Activated CD4-positive, alpha-beta T cell treated with anti-CD3 and anti-CD28 coated beads for 24 hours (primary cell): ENCODE measurements at places on chromosomes 1 and 21.

- DNase-seq, result no peak
These were observed 8.6 kb upstream of the ITGB2 start for GRCh38 chr21:44929242-44929798.

DNA sequence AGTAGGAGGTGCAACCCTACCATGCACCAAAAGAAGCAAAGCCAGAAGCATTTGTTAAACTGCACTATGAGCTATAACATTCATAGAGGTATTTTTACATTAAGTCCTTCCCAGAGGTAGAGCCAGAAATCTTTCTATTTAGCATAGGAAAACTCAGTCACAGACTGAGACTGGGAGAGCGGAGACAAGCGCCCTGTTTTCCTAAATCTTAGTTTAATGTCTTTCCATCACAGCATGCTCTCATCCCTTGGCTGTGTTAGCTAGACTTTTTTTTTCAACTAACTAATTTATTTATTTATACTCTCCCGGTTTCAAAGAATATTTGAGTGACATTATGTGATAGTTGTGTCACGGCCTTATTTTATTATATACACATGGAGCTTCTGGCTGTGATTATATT lies 304.1 kb downstream of the LMX1A start:
- no peak for DNase-seq

DNA sequence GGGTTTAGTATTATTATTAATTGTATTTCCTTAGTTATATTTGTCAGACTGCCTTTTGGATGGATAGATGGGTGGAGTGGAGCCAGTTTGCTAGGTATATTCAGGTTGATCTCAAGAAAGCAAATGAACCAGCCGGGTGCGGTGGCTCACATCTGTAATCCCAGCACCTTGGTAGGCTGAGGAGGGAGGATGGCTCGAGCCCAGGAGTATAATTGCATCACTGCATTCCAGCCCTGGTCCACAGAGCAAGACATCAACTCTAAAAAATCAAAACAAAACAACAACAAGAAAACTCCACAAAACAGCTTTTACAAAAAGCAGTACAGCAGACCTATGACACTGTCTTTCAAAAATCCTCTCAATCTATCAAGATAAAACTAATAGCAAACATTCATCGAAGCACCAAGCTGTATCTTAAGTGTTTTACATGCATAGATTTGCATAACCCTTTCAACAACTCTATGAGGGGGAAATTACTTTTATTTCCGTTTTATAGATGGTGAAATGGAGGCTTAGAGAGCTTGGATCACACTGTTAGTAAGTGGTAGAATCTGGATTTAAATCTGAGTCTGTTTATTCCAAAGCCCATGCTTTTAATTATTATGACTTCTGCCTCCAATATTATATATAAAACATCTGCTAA lies 25.5 kb downstream of the KMO start:
- no peak for DNase-seq

DNA sequence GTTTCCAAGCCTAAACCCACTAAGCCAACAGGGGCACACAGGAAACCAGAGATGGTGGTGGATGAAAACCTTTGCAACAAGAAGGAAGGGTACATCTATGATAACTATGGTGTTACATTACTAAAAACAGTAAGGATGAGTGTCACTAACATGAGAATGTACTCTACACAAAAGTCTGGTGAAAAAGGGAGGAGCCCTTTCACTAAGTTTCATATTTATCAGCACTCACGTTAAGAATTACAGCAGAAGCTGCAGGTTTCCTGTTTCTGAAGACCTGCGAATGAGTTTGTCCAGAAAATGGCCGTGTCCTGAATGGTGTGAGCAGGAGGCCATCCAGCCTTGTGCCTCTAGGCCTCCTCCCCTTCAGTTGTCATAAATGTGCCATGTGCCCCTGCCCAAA lies 17.8 kb downstream of the ABCG1 start:
- no peak for DNase-seq

- no peak for DNase-seq
These were observed 274.4 kb downstream of the RYR2 start for GRCh38 chr1:237316352-237316751.

- DNase-seq, result no peak
These were observed 9.3 kb downstream of the NEK7 start for GRCh38 chr1:198165927-198166647.

- DNase-seq, result no peak
These were observed 45.8 kb upstream of the RIPK4 start for GRCh38 chr21:41812679-41813078.

DNA sequence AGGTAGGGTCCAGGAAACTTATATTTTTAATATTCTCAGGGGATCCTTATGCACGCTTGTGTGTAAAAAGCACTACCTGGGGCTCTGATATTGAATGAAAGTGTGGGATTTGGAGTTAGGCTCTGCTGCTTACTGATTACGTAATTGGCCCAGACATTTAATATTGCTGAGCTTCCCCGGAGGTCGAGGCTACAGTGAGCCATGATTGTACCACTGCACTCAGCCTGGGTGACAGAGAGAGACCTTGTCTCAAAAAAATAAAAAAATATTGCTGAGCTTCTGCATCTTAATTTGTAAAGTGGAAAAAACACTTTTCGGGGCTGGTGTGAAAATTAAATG lies 62.2 kb upstream of the KIF26B start:
- DNase-seq, result no peak

- no peak for DNase-seq
These were observed 194.2 kb upstream of the JUN start for GRCh38 chr1:58978096-58978495.

DNA sequence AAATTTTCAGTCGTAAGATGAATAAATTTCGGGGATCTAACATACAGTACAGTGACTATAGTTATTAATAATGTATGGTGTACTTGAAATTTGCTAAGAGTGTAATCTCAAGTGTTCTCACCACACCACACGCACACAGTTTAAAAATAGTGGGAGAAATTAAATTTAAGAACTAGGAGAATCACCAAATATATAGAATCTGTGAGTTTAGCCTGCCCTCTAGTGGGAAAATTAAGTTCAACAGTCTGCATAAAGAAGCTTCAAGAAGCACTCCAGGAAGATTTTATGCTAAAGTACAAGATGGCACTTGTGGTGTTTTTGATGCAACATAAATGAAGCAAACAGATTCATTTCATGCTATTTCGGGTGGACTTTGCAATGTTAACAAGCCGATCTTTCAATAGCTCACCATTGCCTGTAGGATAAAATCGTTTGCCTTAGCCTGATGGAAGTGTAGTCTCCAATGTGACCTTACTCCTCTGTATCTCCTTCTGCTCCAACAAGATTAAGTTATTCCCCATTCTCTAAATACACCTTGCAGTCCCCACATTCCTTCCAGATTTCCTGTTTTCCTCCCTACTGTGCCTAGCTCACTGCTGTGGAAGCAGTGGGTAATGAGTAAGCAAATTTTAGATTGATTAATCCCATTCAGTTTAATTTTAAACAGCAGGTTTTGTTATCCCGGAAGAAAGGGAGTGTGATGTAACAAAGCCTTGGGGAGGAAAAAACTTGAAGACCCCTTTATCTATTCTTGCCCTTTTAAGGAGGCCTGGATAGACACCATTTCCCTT lies 8.7 kb upstream of the PIK3C2B start:
- no peak for DNase-seq

DNA sequence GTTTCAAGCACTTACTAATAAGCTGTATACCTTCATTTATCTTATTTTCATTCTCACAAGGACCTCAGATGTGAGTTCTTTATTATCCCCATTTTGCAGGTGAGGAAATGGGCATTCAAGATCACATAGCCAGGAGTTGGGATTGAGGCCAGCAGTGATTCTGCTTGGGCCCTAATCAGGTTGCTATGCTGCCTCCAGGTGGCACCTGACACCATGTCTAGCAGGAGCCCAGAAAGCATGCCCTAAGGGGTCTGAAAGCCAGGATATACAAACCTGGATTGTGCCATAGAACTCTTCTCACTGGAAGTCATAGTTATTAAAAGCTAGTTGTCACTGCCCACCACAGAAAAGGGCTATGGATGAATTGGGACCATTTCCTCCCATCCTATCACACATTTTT lies 61.1 kb downstream of the FYB2 start:
- no peak for DNase-seq

DNA sequence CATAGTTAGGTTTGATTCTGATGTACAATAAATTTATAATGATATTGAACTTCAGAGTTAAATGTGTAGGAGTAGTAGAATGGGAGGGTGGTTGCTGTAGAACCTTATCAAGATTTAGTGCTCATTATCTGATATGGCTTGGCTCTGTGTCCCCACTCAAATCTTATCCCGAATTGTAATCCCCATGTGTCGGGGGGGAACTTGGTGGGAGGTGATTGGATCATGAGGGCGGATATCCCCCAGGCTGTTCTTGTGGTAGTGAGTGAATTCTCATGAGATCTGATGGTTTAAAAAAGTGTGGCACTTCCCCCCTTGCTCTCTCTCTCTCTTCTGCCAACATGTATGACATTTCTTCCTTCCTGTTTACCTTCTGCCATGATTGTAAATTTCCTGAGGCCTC lies 265.5 kb downstream of the GRIK1 start:
- DNase-seq, result no peak
